Mesenteric fat pad (tissue), 1 donor: ENCODE measurements at places on chromosomes 11 and 22. TPM values are rescaled to one million over a fixed set of nuclear protein-coding genes. Genes with fewer than 3 reads are reported as not detected.

- DNase-seq, result no peak
Measured at GRCh38 chr11:94795476-94796189, 27.5 kb downstream of the AMOTL1 start.

- DNase-seq, result no peak
Measured at GRCh38 chr11:61897387-61898246, 6.3 kb upstream of the FADS3 start.

DNA sequence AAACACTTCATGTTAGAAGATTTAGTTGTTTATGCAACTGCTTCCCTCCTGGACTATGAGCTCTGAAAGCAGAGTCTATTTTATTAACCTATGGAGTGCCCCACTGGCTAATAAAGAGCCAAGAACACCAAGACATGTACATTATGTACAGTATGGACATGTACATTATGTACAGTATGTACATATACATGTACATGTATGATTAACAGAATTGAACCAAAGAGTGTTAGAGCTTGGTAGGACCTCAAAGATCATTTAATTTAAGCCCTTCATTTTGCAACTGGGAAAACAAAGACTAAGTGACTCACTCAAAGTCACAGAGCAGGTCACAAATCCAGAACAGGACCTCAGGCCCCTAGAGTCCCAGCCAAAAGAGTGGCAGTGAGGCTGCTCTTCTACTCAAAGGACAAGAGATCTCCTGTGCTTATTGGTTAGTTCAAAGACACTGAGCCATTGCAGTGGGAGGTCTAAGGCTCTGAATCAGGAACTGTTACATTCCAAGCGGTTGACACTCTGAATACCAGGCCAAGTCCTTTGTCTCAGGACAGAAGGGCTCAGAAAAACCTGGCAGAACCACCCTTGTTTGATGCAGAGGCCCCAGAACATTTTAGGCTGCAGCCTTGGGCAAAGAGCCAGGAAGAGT is 103.8 kb downstream of the FAM168A start:
- DNase-seq, result no peak

The IL17REL gene
- not detected for total RNA-seq
